ENCODE measurements at places on chromosomes 6 and 20. TPM values are rescaled to one million over a fixed set of nuclear protein-coding genes. Genes with fewer than 3 reads are reported as not detected.
A peak's percentile ranks its signal among the peaks of the same experiment; 100 is the strongest.

Gene BCAS4
- 5.5 TPM for total RNA-seq

Gene LY6G6D
- total RNA-seq = not detected

Gene HCRTR2
- total RNA-seq = not detected

Gene IL17F
- total RNA-seq = not detected

Gene SLC52A3
- 0.26 TPM for total RNA-seq

Gene MRAP2
- total RNA-seq = 0.26 TPM

Gene TUBB
- 131 TPM for total RNA-seq

GRCh38 chr20:4299773-4300172 lies 284.4 kb upstream of the RNF24 start:
- no peak for DNase-seq

GRCh38 chr6:157822245-157823000 lies 623 bp upstream of the SNX9 start:
- no peak for DNase-seq

- DNase-seq = no peak
Measured at GRCh38 chr20:40654876-40655275, 34.2 kb downstream of the MAFB start.

GRCh38 chr6:25701807-25702206 lies 49.8 kb downstream of the SCGN start:
- no peak for DNase-seq

DNA sequence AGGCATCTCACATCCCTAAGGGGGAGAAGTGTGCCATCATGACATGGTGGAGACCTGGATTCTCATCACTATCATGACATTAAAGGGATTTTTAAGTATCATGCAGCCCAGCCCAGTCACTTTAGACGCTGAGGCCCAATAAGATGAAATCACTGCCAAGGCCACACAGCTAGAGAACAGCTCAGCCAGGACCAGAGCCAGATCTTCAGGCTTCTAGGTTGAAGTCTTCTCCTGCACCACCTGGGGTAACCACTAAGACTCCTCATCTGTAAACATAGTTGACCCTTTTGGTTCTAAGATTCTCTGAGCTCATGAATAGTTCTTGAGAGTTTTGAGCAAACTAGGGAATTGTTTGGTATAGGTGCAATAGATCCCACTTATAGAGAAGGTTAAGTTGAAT lies 125.1 kb downstream of the TCP11 start:
- DNase-seq = no peak

- peak; percentile 97 for DNase-seq
Measured at GRCh38 chr6:137237413-137238170, 18.4 kb upstream of the IFNGR1 start.

GRCh38 chr6:127118298-127119101 lies at the start of gene RSPO3:
RSPO3 (plus strand) TSS chr6:127118671; CDS start chr6:127119193, 522 bp downstream.
- peak; percentile 11 for DNase-seq

GRCh38 chr6:135985471-135985870 lies 134.0 kb downstream of the PDE7B start:
- no peak for DNase-seq

DNA sequence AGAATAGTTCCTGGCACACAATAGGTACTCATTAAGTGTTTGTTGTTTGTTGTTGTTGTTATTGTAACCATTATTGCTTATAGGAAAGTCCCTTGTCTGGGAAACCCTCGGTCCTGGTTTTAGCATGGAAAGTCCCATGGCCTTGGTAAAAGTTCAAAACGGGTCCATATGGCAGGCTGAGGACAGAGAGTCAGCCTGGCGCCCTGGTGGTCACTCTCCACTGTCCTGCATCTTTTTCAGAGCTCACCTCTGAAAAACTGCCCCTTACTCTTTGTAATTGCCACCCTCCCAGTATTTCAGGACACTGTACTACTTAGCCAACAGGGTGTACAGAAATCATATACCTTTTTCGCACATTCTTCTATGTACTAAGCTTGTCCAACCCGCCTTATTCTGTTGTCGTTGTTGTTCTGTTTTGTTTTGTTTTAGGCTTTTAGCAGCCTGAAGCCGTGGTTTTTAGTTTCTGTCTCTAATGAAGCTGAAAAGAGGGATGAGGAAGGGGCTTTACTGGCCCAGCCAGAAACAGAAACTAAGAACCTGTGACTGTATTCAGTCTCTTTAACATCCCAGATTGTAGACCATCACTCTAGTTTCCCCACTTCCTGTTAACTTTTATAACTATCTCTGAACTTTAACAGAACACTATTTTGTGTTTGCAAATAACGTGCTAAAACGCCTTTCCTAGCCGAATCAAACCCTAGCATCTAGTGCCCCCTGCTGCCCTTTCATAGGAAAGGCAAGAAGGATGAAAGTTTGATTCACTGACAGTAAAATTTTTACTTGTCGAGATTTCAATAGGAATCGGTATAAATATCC lies 7.6 kb upstream of the TMEM14A start:
- DNase-seq = peak; percentile 64

- DNase-seq = peak; percentile 72
Measured at GRCh38 chr20:44641325-44641724, 10.2 kb downstream of the ADA start.

DNA sequence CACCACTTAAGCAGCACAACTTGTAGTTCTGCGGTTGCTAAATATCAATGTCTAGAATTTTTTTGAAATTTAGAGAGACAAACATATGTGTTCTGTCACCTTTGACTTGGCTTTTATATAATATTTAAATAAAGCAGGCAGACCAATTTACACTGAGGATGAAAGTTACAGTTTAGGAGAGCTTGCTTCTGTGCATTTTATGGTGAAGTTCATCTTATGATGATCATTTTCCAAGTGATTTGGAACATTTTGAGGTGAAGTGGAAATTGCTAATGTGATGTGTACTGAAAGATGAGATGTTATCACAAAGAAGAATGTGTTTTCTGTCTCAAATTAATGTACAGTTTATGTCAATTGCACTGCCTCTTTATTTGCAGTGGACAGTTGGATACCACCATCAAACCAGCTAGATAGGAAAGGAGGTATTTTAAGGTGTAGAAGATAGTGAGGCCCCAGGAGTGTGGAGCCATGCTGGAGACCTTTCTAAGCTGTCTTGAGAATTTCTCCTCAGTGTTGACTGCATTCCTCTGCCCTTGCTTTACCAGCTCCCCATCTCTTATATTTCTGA lies 461.9 kb downstream of the UTRN start:
- no peak for DNase-seq

- peak; percentile 83 for DNase-seq
Measured at GRCh38 chr6:15945593-15946159, 183.2 kb upstream of the MYLIP start.

DNA sequence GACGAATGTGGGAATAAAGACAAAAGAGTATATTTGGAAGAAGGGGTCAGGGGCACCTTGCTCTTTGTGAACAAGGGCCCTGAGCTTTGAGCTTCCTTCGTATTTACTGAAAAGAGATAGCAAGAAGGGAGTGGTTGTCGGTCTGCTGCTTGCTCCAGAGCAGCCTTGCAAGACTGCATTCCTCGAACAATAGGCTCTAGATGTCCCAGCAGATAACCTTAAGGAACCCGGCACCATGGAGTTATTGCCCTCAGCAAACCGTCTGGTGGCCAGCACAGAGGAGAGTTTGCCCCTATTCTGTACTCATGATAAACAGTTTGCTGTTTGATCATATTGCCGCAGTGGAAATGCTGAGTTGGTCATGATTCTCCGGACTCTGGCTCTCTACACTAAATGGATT lies 22.7 kb downstream of the HLA-DRB1 start:
- no peak for DNase-seq

GRCh38 chr20:29410806-29411457 lies 1846.5 kb upstream of the DEFB115 start:
- DNase-seq = no peak

DNA sequence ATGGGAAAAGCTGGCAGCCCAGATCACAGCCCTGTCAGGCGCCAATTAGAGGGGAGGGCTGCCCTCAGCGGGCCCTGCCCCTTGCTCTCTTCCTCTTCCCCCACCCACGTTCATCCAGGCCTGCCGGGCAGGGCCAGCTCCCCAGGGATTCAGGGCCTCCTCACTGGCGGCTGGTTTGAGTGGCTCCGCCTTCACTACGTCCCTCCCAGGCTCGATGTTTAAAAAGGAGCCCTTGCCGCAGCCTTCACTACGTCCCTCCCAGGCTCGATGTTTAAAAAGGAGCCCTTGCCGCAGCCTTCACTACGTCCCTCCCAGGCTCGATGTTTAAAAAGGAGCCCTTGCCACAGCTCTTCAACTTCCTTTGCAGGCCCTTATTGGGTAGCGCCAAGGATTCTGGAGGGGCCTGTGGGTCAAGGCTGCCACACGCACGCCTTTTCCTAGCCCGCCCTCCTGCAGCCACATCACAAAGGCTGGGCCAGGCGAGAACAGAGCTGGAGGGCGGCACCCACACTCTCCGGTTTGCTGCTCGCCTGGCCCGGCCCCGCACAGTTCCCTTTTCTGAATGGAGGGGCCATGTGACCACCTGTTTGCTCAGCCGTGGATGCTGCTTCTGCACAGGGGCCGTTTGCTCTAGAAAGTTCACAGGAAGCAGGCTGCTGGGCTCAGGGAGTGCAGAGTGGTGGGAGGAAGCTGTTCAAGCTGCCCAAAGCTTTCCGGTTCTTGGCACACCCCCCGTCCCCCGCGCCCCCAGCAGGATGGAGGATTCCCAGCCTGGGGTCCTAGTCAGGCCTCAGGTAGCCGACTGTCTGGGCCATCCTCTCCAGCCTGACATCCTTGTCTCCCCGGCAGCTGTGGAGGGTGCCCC lies 1.6 kb downstream of the SLC17A9 start:
- DNase-seq = peak; percentile 7

GRCh38 chr6:156699017-156699421 lies 78.2 kb upstream of the ARID1B start:
- DNase-seq = peak; percentile 99

GRCh38 chr6:25489399-25489798 lies 162.6 kb upstream of the SCGN start:
- DNase-seq = no peak

DNA sequence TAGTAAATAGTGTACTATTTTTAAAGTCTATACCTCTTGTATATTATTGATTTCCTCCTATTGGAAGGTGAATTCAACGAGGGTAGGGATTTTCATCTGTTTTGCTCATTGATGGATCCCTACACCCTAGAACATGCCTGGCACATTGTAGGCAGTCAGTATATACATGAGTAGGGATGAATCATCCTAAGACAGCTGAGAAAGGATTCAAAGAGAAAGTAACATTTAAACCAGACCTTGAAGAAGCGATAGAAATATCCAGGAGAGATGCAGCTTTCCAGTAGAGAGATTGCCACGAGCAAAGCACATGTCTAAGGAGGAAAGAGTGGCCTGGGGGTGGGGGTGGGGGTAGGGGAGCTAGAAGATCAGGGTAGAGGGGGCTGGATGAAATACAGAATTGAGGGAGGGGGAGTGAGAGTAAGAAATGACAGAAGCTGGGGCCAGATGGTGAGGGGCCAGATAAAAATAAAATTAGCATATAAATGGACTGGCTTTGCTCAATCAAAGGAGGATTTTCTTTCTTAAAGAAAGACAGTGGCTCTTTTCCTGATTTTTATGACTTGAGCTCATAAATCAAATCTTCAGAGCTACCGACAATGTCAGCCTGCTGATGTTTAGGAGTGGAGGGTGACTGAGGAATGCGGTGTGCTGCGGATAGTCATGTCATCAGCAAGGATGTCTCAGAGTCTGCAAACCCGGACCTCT lies 168.2 kb downstream of the SAMD5 start:
- no peak for DNase-seq

GRCh38 chr6:155219858-155220301 lies 43.9 kb upstream of the CLDN20 start:
- no peak for DNase-seq

DNA sequence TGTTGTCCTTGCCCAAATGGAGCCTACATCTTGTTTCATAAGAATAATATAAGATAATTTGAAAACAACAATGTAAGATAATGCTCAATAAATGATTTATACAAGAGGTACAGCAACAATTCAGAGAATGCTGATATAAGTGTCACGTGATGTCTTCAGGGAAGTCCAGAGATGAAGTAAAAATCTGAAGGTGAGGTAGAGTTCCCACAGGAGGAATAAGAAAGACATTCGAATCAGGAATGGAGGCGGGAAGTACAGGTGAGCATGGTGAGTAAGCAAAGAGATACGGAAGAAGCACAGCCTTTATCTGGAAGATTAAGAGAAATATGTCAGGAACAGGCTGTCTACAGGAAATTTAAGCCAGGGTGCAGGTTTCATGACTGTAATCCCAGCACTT lies 165.9 kb upstream of the MARCKS start:
- peak; percentile 47 for DNase-seq

DNA sequence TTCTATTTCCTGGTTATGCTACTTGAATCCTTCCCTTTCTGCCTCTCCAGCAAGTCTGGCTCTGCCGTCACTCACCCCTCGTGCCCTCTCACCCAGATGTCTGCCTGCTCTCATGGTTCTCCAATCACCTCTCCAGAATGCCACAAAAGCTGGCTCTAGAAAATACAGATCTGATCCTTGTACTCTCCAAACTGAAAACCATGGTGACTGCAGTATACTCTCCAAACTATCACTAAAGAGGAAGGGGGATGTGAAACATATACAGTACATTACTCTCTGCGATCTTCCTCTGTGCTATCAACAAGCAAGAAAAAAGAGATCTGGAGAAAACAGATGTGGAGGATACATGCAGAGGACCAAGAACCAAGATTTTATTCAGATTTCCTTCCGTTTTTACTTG lies 91.1 kb downstream of the ATXN1 start:
- peak; percentile 12 for DNase-seq
